Effector CD4-positive, alpha-beta T cell (primary cell): ENCODE measurements at places on chromosomes 2 and 18.

DNA sequence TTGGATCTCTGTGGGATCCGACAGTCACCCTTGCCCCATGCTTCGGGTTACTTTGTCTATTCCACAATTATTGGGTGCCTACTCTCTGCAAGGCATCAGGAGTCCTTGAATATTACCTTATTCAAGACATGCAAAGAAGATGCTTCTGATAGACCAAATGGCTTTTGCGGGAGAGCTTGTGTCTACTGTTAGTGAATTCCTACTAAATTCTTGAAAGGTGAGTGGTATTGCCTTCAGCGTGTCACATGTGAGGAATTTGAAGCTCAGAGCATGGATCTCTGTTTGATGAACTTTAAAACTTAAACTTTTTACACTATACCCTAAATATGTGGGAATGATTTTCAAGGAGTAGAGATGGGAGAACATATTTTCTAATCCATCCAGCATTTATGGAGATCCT lies 184.4 kb downstream of the LTBP1 start:
- no peak for DNase-seq

- no peak for DNase-seq
Observed at GRCh38 chr18:45408218-45408617, 207.1 kb upstream of the SLC14A2 start.

- DNase-seq = no peak
Observed at GRCh38 chr2:35365859-35366258, 989.7 kb upstream of the CRIM1 start.

- no peak for DNase-seq
Observed at GRCh38 chr2:71791501-71792135, 338.3 kb downstream of the DYSF start.

- no peak for DNase-seq
Observed at GRCh38 chr2:177584030-177584692, 191.6 kb downstream of the AGPS start.

GRCh38 chr2:7983451-7983850 lies 698.4 kb upstream of the ID2 start:
- no peak for DNase-seq

GRCh38 chr2:192035731-192036442 lies 158.8 kb downstream of the TMEFF2 start:
- no peak for DNase-seq

GRCh38 chr2:211259831-211260476 lies 703.6 kb downstream of the CPS1 start:
- no peak for DNase-seq

DNA sequence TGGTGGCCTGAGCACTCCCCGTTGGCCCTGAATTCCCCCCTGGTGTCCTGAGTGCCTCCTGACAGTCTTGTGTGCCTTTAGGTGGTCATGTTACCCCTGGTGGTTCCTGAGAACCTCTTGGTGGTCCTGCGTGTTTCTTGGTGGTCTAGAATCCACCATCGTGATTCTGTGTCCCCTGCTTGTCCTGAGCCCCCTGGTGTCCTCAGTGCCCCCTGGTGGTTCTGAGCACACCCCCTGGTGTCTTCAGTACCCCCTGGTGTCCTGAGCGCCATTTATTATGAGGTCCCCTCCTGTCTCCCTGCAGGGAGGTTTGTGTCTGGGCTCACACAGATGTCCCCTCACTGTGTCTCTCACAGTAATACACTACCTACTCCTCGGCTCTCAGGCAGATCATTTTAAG lies 61.3 kb upstream of the MAL start:
- no peak for DNase-seq

DNA sequence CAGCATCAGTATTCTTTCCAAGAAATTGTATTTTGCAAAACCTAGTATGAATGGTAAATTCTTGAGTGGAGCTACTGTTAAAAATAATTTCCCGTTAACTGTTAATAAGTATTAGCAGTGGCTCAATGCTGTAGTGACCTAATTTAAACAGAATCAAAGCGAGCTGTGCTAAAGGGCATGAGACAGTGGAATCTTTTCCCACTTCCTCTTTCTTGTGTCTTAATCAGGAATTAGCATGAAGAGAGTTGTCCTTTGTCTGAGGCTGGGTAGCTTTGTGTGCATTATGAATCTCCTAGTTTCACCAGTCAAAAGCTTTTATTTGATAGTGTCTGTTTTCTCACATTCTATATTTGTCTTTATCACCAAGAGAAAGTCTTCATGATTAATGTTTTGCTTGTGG lies 298.8 kb upstream of the GCFC2 start:
- DNase-seq = no peak

DNA sequence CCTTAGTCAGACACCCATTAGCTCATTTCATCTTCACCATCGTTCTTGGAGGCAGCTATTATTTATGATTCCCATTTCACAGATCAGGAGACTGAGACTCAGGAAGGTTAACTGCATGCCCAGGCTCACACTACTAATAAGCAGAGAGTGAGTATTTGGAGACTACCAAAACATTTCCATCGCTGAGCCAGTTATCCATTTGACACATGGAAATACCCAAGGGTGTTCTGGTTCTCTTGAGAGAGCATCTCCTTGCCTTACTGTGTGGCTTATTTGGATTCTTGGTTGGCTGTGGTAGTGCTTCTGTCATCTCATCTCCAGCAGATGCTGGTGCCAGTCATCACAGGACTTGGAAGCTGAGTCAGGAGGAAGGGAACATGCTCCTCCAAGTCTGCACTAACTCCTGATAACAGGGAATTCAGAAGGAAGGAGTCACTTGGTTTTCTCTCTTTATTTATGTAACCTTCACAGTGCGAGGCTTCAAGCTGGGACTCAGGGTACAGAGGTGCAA lies 55.2 kb downstream of the RASGRP3 start:
- DNase-seq = no peak

DNA sequence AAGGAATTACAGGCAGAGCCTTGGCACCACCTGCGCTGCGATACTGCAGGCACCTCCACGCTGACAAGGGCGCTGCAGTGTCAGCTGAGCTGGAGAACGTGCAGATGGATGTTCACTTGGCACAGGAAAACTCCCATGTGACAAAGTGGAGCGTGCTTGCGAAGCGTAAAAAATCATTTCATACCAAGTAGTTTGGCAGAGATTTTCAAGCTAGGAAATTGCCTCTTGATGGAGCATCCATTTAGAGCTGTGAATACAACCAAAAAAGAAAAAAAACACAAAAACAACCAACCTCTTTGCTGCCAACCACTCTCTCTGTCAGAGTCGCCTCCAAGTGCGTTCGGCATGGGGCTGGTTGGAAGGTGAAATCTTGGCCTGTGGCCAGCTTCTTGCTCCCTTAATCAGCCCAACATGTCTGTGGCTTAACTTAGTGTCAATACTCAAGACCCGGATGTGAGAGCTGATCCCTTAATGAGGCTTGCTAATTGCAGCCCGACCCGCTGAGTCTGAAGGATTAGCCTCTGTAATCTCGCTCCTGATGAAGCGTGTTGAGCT lies 38.1 kb downstream of the ACOXL start:
- no peak for DNase-seq

DNA sequence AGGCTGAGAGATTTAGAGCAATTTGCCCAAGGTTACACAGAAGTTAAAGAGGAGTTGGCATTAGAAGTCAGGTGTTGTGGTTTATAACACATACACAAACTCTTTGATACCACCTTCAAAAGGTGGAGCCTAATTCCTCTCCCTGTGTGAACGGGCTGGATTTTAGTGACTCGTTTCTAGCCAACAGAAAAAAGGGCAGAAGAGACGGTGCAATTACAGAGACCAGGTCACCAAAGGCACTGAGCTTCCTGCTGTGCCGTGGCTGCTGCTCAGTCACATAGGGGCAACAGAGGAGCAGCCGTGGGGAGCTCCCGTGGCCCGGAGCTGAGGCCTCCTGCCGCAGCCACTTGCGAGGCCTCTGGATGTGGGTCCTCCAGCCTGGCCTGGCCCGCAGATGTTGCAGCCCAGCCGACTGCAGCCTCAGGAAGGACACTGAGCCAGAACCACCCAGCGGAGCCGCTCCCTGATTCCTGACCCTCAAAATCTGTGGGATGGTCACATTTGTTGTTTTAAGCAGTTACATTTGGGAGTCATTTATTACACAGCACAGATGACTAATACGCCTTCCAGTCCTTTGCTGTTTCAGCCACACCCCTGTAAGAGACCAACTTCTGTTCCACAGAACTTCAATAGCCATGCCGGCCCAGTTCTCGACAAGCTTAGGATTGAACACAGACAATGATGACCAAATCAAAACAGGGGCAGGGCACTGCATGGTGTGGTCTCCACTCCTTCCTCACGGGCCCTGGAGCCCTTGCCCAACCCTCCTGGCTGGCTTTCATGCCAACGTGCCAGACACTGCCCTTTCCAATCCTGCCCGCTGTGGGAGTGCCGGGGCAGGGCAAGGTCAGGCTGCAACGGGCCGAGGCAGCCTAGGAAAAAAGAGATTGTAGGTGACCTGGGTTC lies 17.1 kb downstream of the EDAR start:
- DNase-seq = no peak

- no peak for DNase-seq
Observed at GRCh38 chr18:45755934-45756333, 32.0 kb downstream of the SLC14A1 start.

GRCh38 chr18:36186461-36187192 lies 670 bp upstream of the MOCOS start:
- no peak for DNase-seq

DNA sequence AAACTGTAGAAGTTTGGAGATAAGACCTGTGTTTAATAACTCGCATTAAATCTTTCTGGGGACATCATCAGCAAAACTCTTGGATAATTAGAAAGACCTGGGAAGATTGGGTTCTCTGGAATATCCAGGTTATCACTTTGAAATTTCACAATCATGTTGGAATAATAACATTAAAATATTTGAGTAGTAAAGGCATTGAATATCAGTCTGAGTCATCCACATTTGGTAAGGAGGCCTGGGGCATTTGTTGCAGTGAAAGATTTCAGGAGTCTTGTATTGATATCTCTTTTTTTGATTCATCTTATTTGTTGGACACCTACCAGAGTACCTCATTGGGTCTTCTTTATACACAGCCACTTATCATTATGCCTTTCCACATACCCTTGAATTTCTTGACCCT lies 95.9 kb downstream of the EPB41L5 start:
- DNase-seq = no peak

GRCh38 chr18:5294457-5295230 lies 882 bp downstream of the ZBTB14 start:
- DNase-seq = peak; percentile 60

DNA sequence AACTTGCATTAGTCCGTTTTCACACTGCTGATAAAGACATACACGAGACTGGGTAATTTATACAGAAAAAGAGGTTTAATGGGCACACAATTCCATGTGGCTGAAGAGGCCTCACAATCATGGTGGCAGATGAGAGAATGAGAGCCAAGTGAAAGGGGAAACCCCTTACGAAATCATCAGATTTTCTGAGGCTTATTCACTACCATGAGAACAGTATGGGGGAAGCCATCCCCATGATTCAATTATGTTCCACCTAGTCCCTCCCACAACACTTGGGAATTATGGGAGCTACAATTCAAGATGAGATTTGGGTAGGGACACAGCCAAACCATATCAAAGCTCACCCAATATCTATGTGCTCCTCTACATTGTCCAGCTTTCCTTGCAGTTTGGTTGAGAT lies 16.0 kb upstream of the SERPINE2 start:
- DNase-seq = no peak

DNA sequence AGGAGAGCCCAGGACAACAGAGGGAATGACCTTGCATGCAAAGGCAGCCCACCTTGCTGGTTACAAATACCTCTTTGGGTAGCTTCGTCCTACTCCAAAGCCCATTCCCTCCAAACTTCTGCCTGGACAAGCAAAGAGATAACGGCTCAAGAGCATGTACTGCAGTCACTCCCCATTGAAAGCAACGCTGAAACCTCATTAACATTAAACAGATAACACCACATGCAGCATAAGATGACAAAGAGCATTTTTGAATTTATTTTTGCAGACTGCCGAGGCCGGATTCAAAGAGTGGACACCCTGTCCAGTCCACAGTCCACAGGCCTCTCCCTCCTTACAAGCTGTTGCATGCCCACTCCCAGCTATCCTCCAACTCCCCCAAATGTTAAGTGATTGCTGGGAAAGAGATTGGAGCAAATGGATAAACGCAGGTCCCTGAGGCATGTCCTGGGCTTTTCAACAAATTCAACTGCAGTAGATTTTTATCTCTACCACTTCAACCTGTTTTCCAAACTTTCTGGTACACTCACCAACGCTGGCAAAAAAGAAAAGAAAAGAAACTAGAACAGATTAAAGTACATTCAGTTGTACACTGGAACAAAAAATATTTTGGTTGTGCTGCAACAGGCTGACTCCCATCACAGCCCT lies 40.1 kb downstream of the MREG start:
- no peak for DNase-seq

GRCh38 chr2:120606931-120607330 lies 128.7 kb upstream of the GLI2 start:
- no peak for DNase-seq

GRCh38 chr2:41038408-41038807 lies 586.5 kb upstream of the SLC8A1 start:
- no peak for DNase-seq

GRCh38 chr2:224040753-224041152 lies 1.7 kb upstream of the SERPINE2 start:
- no peak for DNase-seq

DNA sequence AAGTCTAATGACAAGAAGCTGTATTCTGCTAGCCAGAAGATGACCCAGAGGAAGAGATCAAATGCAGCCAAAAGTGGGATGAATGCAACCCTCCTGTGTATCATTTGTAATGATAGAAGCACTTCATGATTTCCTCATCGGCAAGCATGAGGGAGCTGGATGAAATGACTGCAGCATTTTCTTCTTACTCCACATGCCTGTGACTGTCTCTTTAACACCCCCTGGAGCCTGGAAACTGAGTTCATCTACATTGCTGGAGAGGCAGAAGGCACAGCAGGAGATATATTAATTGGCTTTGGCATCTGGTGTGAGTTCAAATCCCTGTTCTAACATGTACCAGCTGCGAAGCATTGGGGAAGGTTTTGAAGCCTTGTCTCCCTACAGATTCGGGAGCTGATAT lies 37.7 kb downstream of the ID2 start:
- DNase-seq = no peak

DNA sequence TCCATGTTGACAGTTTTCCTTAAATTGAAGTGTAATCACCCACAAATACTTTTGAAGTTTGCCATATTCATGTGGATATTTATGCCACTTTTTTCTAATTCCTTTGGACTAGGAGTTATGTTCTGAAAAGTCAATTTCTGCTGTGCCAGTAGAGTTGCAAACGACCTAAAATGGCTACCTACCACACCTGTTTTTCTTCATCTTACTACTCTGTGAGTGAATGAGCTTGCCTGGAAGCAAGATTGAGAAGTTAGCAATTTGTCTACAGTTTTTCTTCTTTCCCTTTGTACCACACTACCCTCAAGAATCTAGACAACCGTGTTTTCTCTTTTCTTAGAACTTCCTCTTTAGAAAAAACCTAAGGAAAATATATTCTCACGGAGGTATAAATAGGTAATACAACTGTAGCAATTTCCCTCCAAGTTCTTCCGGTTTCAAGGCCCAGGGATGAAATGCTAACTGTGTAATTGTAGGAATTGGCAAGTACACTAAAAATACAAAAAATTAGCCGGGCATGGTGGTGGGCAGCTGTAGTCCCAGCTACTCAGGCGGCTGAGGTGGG lies 7.3 kb upstream of the SLC39A10 start:
- no peak for DNase-seq

- no peak for DNase-seq
Observed at GRCh38 chr2:43097644-43098408, 128.6 kb downstream of the ZFP36L2 start.
